Right hindlimb (tissue), 1 donor: ENCODE measurements at places on chromosomes 5 and 9.

GRCh38 chr5:169412831-169413230, 111.9 kb upstream of the SLIT3 start:
- DNase-seq: no peak

GRCh38 chr5:26666371-26666770, 372.0 kb downstream of the CDH9 start:
- DNase-seq: no peak

- DNase-seq: no peak
Measured at GRCh38 chr9:101309139-101309538, 75.7 kb downstream of the BAAT start.

DNA sequence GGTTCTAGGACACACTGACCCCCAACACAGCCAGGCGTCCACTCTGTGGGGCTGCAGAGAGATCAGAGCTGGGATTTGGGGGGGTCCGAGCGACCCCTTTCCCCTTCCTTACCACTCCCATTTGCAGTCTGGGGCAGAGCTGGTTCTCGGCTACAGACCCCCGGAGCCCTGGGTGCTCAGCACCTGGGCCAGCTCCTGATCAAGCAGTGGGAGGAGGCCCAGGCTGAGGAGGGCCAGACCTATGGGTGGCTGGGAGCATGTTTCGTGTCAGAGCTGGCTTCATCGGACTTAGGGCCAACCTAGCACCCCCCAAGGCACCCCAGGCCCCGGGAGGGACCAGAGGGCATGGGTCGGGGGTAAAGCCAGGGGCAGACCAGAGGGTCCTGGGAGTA, 7.6 kb downstream of the GRIN1 start:
- DNase-seq: no peak

DNA sequence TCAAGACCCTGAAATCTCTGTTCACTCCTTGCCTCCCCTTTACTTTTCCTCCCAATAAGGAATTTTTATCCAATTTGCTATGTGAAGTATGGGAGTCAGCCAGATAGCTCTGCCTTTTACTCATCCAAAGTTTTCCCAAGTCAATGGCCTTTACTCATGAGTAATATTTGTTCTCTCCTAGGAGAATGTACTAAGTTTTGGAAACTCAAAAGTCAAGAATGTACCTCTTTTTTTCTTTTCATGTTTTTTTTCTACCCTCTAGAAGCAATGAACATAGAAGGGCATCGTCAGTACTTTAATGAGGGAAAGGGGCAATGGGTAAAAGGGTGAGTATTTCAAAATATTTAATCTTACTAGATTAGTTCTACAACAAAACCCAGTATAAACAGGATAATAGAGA, 140.2 kb upstream of the SGCD start:
- no peak for DNase-seq

DNA sequence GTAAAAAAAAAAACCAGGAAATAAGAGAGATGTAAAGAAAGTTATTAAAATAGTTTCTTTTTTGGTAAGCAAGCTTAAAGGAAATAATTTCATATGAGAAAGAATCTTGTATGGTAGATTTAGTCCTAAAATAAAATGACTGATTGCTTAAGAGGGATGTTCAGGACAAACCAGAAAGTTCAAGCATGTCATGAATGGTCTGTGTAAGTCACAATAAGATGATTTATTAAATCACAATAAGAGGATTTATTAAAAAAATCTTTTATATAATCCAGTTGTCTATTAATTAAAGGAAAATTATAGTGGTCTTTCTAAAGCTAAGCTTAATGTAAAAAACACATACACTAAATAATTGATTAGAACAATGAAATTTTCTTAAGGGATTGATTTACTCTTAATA, 91.8 kb upstream of the OR13F1 start:
- no peak for DNase-seq

DNA sequence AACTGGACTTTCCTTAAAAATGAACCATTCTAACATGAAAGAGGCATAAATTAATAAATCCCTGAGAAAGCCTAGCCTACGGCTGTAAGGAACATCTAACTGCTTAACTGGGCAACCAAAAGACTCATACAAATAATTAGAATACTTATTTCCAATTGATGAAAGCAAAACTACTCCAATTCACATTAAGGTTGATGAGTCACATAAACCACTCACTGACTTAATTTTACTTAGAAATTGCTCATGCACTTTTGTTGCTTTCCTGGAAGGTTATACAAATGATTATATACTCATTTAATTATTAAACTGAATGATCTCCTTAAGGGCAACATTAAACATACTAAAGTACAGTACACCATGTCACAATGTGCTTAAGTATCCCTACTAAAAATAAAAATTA, 101.9 kb downstream of the NFIB start:
- DNase-seq: no peak

- DNase-seq: no peak
Measured at GRCh38 chr5:175467983-175468690, 10.2 kb upstream of the SFXN1 start.

GRCh38 chr5:147472664-147473475, 37.0 kb downstream of the DPYSL3 start:
- DNase-seq: no peak

DNA sequence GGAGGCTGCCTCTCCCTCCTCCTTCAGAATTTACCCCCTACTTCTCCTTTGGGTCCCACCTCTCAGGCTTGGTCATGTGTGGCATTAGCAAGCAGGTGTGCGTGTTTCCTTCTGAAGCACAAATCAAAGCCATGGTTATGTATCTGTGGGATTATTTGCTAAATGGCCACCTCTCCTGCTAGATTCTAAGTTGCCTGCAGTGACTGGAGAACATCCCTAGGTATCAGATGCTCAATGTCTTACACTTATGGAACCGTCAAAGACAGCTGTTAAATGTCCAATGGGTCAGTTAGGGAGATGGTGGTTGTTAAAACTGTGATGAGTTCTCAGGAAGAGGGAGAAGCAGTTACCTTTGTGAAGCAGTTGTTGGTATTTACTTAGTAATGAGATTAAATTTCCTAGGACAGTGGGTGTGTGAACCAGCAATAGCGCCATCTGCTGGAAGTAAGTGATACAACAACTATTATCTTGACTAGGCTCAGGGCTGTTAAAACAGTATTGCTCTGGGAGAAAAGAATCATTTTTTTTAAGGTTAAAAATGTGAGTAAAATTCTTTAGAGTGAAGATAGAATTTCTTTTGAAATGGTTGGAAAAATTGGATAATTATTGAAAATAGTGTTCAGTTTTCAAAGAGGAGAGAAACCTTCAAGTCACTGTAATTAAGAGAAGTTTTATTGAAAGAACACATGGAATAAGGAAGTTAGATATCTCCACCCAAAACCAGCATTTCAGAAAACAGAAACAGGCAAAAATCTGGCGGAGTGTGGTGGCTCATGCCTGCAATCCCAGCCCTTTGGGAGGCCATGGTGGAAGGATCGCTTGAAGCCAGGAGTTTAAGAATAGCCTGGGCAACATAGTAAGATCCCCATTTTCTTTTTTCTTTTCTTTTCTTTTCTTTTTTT, 71.3 kb downstream of the TMC1 start:
- peak; percentile 28 for DNase-seq

DNA sequence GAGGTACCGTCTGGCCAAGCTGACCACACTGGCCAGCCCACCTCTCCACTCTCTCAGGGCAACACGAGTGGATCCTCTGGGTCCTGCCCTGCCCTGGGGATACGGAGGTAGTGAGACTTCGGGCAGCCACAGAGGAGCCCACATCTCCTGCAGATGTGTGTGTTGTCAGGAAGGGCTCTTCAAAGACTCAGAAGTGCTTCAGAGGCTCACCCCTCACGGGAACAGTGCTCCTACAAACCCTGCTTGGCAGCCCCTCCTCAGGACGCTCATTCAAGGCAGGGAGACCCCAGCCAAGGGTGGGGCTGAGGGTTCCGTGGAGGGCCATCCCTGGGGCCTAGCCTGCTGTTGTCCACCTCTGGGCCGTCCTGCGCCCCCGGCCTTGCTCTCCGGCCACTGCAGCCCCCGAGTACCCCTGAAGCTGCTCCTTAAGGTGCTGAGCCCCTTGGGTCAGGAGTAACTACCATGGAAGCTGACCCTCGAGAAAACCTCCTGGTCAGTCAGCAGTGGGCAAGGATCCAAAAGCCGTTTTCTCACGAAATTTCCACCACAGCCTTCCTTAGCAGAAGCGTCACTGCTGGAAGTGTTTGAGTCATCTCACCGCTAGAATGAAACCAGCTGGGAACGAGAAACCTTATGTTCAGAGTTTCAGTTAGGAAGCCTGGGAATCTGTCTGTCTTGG, 23.2 kb upstream of the LRRC14B start:
- DNase-seq: peak; percentile 41

DNA sequence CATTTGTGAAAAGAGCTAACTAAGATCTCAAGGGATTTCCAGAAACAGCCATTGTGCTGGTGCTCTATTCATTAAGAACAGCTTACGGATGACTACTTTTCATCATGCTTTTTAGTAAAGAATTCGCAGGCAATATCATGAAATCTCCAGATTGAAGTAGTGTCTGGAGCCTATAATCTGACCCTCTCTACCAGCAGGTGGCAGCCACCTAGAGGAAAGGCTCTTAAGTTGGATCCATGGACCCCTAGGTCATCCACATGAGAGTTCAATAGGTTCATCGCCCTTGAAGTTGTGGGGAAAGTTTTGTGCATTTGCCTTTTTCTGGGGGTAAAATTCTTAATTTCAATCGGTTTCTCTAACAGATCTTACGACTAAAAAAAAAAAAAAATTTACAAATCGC, 82.3 kb downstream of the SLC1A3 start:
- DNase-seq: no peak

GRCh38 chr9:137108608-137109249, 5.8 kb downstream of the DPP7 start:
- no peak for DNase-seq

DNA sequence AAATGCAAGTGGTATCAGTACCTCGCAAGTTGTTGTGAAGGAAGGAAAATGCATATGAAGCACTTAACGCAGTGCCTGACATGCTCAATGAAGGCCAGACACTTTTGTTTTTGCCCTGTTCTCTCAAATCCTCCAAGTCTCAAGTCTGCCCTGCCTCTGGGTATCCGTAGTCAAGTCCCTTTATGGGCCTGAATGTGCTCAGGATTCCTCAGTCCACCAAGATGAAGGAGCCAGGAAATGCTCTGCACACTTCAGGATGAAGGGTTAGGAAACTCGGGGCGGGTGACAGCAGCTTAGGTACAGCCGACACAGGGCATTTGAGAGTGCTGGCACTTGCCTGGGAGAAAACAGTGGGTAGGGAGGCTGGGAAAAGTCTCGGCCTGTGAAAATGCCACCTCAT, 1.4 kb downstream of the ECSCR start:
- DNase-seq: no peak

DNA sequence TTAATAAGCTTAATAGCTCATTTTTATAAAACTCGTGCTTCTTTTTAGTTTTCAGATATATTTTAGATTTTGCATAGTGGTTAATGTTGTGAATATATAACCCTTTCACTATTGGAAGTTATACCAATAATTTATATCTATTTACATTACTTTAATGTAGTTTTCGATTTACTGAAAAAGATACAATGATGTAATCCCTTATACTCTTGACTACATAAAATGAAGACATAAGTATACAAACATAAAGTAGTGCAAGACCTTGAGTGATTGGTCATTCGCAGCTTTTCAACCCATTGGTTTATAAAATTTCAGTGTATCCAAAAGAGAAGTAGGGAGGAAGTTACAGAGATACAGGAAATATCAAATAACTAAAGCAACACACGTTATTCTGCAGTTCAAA, 84.3 kb upstream of the GRHPR start:
- DNase-seq: no peak

DNA sequence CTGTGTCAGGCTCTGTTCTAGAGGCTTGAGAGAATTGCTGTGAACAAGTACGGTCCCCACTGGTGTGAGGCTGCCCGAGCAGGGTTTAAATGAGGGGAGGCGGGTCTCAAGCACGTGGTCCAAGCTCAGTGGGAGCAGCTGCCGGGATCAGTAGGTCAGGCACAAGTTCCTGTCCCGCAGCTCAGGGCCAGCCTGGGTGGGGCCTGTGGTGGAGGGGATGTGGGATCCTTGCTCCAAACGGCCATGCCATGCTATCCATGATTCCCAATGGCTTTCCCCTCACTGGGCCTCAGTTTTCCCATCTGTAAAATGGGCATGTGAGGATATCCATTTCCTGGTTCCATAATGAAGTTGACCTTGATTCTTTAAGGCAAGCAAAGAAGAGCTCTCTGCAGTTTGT, 17.1 kb downstream of the OBP2B start:
- no peak for DNase-seq

DNA sequence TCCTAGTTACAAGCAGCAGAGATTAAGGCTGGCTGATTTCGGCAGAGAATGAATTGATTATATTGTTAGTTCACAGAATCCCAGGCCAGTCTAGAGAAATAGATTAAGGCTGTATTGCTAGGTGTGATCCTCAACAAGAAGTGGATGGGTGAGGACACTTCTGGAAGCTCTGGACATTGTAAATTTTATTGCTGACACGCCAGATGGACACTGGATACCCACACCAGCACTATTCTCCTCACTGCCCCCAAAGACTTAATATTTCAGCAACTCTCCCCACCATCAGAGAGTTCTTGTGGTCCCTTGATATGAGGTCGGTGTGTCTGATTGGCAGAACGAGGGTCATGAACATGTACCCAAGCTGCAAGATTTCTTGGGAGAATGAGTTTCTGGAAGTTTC, 171.6 kb upstream of the EGFLAM start:
- no peak for DNase-seq

DNA sequence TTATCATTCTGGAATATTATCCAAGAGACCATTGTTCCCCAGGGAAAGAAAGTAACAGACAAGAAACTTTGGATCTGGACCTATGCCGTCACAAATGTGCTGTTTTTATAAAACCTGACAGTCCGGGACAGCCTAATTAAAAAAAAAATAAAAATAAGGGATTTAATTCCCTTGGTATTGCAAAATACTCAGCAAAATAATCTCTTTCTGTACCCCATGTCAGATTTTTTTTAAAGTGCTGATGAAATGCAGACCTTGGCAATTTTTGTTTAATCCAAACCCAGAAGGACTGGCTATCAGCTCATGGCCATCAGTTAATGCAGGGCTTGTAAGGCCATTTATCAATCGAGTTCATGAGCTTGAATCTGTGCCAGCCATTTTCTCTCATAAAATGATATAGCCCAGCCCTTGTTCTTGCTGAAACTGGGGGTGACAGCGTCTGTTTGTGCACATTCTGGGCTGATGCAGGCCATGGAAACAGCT, 162.7 kb upstream of the S1PR3 start:
- no peak for DNase-seq

DNA sequence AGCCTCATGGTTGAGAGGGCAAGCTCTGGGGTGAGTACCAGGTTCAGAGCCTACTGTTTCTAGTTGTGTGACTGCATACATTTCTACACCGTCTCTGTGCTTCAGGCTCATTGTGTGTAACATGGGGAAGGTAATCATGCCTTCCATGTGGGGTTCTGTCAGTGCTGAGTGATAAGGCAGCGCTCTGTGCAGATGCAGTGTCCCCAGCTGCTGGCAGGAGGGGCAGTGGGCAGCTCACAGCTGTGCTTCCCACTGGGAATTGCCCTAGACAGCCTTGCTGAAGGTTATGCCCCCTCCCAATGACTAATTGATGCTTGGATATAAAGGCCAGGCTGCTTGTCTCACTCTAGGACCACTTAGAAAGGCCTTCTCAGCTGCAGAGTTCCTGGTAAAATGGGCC, 121.8 kb upstream of the SAP30L start:
- no peak for DNase-seq
